Thyroid gland (tissue), 4 donors: ENCODE measurements at places on chromosomes 2 and 18. TPM values are rescaled to one million over a fixed set of nuclear protein-coding genes. Genes with fewer than 3 reads are reported as not detected.

The BOK gene
- 22.2 TPM for total RNA-seq

The RTP5 gene
- total RNA-seq = not detected

The COLEC12 gene
- total RNA-seq = 13.1 TPM

The COL6A3 gene
- total RNA-seq = 140 TPM

The POLR1A gene
- total RNA-seq = 32.6 TPM

The PELI1 gene
- 17.1 TPM for total RNA-seq

DNA sequence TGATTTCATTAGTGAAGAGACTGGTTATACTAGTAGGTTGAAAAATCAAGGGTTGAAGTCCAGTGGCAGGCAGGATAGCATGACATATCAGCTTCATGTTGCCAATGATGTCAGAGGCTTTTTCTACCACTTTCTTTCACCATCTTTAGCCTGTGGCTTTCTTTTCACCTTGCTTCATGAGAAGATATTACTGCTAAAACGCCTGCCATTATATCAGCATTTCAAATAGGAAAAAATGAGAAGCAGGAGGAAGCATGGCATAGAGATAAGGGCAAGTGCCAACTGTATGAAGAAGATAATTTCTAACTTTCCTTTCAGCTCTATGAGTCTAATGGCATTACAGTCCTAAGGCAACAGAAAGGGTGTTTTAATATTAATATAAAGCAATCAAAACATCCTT, 270.2 kb upstream of the SYT4 start:
- H3K27ac ChIP-seq = no peak overlapping the region
- no peak overlapping the region for H3K4me3 ChIP-seq
- H3K4me1 ChIP-seq = no peaks in the 10 kb centered on the region
- no peak for DNase-seq
- no peaks in the 10 kb centered on the region for H3K36me3 ChIP-seq

GRCh38 chr2:100292022-100292580, 30.2 kb downstream of the LONRF2 start:
- H3K27me3 ChIP-seq = no peaks in the 10 kb centered on the region
- peaks cover 4% of the 10 kb centered on the region for H3K36me3 ChIP-seq
- peaks cover 16% of the 10 kb centered on the region for H3K4me1 ChIP-seq
- DNase-seq = peak; percentile 88
- peak overlapping the region; percentile 95 for H3K27ac ChIP-seq

- no peak overlapping the region for H3K27ac ChIP-seq
- no peak overlapping the region for H3K4me3 ChIP-seq
- no peaks in the 10 kb centered on the region for H3K4me1 ChIP-seq
Measured at GRCh38 chr2:224392545-224392944, 9.4 kb downstream of the FAM124B start.

DNA sequence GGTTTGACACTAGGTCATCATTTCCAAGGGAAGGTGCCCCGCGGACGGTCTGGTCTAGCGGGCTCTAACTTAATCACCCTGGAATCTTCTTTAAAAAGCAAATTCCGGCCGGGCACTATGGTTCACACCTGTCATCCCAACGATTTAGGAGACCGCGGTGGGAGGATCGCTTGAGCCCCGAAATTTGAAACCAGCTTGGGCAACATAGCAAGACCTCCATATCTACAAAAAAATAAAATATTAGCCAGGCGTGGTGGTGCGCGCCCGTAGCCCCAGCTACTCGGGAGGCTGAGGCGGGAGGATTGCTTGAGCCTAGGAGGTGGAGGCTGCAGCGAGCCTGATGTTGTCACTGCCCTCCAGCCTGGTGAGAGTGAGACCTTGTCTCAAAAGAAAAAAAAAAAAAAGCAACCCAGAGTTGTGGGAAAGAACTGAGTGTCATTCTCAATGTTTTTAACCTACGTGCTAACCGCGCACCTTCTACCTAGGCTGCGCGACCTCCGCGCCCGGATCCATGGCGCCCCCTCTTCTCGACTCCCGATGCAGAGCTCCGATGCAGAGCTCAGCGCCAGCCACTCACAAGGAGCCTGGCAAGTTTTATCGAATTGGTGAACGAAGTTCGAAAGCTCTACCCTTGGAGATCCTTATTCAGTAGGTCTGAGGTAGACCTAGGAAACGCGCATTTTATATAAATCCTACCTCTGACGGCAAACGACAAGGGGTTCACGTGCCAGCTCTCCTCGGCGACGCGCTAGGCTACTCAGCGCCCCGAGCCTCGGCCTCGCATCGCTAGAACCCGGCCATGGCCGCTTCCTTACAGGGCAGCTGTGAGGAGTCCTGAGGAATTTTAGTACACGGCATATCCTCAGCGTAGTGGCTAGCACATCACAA, 888 bp upstream of the TWSG1 start:
- H3K27me3 ChIP-seq = no peaks in the 10 kb centered on the region
- H3K4me3 ChIP-seq = peak overlapping the region; percentile 80
- H3K36me3 ChIP-seq = no peaks in the 10 kb centered on the region
- DNase-seq = peak; percentile 1
- peak overlapping the region; percentile 82 for H3K27ac ChIP-seq

DNA sequence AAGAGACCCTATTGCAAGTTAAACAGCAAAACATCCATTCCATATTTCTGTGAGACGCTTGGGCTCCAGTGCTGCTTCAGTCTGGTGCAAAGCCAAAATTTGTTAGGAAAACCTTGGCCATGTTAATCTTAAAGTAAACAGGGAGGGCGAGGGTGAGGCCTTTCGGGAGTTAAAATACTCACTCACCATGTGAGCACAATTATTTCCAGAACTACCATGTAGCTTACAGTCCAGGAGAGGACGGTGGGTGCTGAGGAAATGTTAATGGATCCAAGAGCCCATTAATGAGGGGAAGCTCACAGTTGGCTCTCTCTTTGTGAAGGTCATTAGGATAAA, 286.4 kb downstream of the SLC8A1 start:
- H3K27me3 ChIP-seq = no peaks in the 10 kb centered on the region
- DNase-seq = no peak

GRCh38 chr2:131022731-131023130, 70.5 kb downstream of the FAM168B start:
- no peak for DNase-seq
- H3K27ac ChIP-seq = no peak overlapping the region
- H3K4me1 ChIP-seq = no peaks in the 10 kb centered on the region
- no peaks in the 10 kb centered on the region for H3K36me3 ChIP-seq
- no peaks in the 10 kb centered on the region for H3K27me3 ChIP-seq

GRCh38 chr2:171086352-171087290, 74.1 kb downstream of the TLK1 start:
- no peaks in the 10 kb centered on the region for H3K36me3 ChIP-seq
- no peaks in the 10 kb centered on the region for H3K27me3 ChIP-seq
- peak; percentile 44 for DNase-seq
- no peak overlapping the region for H3K27ac ChIP-seq
- peaks cover 11% of the 10 kb centered on the region for H3K4me1 ChIP-seq
- no peak overlapping the region for H3K4me3 ChIP-seq

- H3K27ac ChIP-seq = no peak overlapping the region
- H3K36me3 ChIP-seq = no peaks in the 10 kb centered on the region
- DNase-seq = no peak
- no peaks in the 10 kb centered on the region for H3K27me3 ChIP-seq
Measured at GRCh38 chr18:35201256-35201931, 39.4 kb upstream of the ZNF397 start.

DNA sequence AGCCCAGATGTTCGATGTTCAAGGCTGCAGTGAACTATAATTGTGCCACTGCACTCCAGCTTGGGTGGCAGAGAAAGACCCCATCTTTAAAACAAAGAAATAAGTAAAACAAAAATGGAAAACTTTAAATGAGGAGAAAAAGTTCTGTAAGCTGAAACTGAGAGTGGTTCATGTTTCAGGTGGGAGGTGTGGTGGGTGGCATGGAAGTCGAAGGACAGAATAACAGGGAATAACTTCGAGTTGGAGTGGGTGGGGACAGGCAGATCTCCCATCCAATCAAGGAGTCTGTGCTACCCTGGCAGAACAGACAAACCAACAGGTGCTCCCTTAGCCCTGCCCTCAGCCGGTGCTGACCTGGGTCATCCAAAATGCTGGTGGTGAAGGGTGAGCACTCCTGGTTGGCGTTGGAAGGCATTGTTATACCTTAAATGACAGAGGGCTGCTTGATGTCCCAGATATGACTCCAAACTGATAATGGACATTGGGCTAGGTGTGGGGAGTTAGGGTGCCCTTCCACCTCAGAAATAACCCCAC, 328.4 kb downstream of the DYSF start:
- H3K27me3 ChIP-seq = no peaks in the 10 kb centered on the region
- H3K27ac ChIP-seq = no peak overlapping the region
- H3K4me3 ChIP-seq = no peak overlapping the region
- H3K4me1 ChIP-seq = no peaks in the 10 kb centered on the region
- no peaks in the 10 kb centered on the region for H3K36me3 ChIP-seq
- no peak for DNase-seq

DNA sequence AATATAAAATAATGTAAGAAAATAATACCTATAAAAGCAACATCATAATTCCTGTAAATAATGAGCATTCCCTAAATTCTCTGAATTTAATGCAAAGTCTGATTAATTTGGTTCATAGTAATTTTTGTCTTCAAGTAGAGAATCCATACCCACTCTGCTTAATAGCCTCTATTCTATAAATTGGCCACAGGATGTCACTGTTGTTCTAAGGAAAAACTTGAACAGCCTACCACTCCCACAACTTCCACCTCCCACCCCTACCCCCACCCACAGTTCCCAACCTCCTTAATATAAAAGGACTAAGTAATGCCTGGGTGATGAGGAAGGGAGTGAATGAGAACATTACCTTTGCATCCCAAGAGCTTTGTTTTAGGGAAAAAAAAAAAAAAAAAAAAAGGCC, 27.2 kb upstream of the BBS5 start:
- H3K4me3 ChIP-seq = no peak overlapping the region
- no peaks in the 10 kb centered on the region for H3K27me3 ChIP-seq
- no peaks in the 10 kb centered on the region for H3K4me1 ChIP-seq

DNA sequence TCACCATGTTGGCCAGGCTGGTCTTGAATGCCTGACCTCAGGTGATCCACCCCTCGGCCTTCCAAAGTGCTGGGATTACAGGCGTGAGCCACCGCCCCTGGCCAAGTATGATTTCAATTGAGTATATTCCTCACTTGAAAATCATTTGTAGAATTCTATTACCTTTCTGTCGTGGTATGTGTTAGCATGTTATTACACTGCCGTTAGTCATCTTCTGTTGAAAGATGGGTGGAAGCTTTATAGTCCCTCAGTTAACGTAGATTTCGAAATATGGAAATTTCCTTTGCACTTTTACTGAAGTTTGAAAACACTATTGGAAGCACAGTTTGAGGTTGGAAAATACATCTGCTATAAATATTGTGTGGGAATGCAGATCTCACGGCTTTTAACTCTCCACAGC, 14.7 kb downstream of the NIFK start:
- H3K27me3 ChIP-seq = no peaks in the 10 kb centered on the region
- no peaks in the 10 kb centered on the region for H3K4me1 ChIP-seq
- H3K27ac ChIP-seq = no peak overlapping the region
- no peak overlapping the region for H3K4me3 ChIP-seq
- DNase-seq = no peak

- H3K36me3 ChIP-seq = no peaks in the 10 kb centered on the region
- DNase-seq = no peak
- H3K4me3 ChIP-seq = no peak overlapping the region
- no peak overlapping the region for H3K27ac ChIP-seq
- no peaks in the 10 kb centered on the region for H3K4me1 ChIP-seq
Measured at GRCh38 chr2:178223806-178224205, 29.5 kb downstream of the OSBPL6 start.

DNA sequence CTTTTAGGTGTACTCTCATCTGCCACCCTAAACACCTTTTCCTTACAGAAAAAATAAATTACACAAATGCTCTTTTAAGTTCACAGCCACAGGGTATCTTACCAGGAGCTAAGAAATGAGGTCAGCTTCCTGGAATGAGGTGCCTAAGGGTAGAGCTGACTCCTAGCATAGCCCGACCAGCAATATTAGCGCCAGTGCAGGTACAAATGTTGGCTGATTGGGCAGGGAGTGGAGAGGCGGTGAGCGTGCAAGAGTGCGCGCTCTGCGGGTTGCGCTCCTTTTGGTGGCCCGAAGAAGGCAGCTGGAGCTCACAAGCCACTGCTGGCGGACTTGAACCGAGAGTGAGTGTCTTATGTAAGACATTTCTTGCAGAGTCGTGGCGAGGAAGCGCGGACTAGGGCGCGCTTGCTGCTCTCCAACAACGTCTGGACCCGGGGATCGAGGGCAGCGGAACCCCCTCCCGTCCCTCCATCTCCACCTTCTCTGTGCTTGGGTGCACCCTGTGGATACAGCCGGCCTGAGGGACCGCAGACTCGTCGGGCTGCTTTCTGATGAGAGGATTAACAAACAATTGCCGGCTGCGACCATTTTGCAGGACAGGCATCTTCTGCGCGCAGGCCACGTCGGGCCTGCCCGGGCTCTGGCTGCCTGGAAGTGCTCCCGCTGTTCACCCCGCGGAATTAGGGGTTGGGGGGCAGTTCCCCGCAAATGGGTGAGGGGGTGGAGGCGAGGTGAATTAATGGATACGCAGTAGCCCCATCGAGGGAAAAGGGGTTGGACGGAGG, 17.3 kb downstream of the BOLA3 start:
- H3K27ac ChIP-seq = no peak overlapping the region
- no peaks in the 10 kb centered on the region for H3K36me3 ChIP-seq
- H3K4me1 ChIP-seq = no peaks in the 10 kb centered on the region
- no peaks in the 10 kb centered on the region for H3K27me3 ChIP-seq

DNA sequence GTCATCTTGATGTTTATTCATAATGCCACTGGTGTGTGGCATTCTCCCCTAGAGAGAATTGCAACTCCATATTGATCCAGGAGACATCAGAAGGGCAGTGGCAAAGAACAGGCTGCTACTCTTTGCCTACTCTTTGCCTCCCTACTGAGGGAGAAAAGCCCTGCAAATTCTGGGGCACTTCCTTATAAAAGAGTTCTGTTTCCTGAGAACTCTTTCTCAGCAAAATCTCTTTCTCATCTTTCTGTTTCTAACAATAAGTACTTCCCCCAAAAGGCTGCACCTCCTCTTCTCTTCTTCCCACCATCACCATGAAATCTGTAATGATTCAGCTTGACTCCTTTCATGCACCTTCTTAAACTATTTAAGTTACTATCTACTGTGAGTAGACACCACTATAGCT, 270.3 kb downstream of the MREG start:
- no peaks in the 10 kb centered on the region for H3K27me3 ChIP-seq
- H3K4me3 ChIP-seq = no peak overlapping the region
- H3K4me1 ChIP-seq = no peaks in the 10 kb centered on the region
- H3K36me3 ChIP-seq = no peaks in the 10 kb centered on the region

- H3K4me1 ChIP-seq = no peaks in the 10 kb centered on the region
- no peak for DNase-seq
- H3K36me3 ChIP-seq = no peaks in the 10 kb centered on the region
- no peaks in the 10 kb centered on the region for H3K27me3 ChIP-seq
- H3K27ac ChIP-seq = no peak overlapping the region
Measured at GRCh38 chr2:38394041-38394440, 17.0 kb upstream of the ATL2 start.

- H3K4me1 ChIP-seq = no peaks in the 10 kb centered on the region
- no peaks in the 10 kb centered on the region for H3K27me3 ChIP-seq
- no peaks in the 10 kb centered on the region for H3K36me3 ChIP-seq
- DNase-seq = no peak
- no peak overlapping the region for H3K27ac ChIP-seq
- no peak overlapping the region for H3K4me3 ChIP-seq
Measured at GRCh38 chr2:10103179-10103578, 19.4 kb upstream of the RRM2 start.

- no peaks in the 10 kb centered on the region for H3K36me3 ChIP-seq
- H3K27me3 ChIP-seq = no peaks in the 10 kb centered on the region
- no peak overlapping the region for H3K27ac ChIP-seq
- no peak for DNase-seq
- H3K4me1 ChIP-seq = no peaks in the 10 kb centered on the region
- no peak overlapping the region for H3K4me3 ChIP-seq
Measured at GRCh38 chr2:10981941-10982431, 70.3 kb downstream of the KCNF1 start.
